ENCODE measurements at places on chromosomes 1 and 21. TPM values are rescaled to one million over a fixed set of nuclear protein-coding genes. Genes with fewer than 3 reads are reported as not detected.

CDC7 gene
- 3.9 TPM for total RNA-seq

- no peak overlapping the region for H3K27ac ChIP-seq
- no peak overlapping the region for H3K4me3 ChIP-seq
- H3K4me1 ChIP-seq = no peaks in the 10 kb centered on the region
- H3K36me3 ChIP-seq = peaks cover 2% of the 10 kb centered on the region
These were observed 620.0 kb upstream of the B3GALT2 start for GRCh38 chr1:193806079-193807048.

GRCh38 chr21:35414507-35415139, 365.5 kb upstream of the RUNX1 start:
- no peaks in the 10 kb centered on the region for H3K27me3 ChIP-seq
- no peaks in the 10 kb centered on the region for H3K36me3 ChIP-seq
- H3K4me3 ChIP-seq = no peak overlapping the region
- H3K4me1 ChIP-seq = peaks cover 12% of the 10 kb centered on the region

LPAR3 gene
- not detected for total RNA-seq

KCNC4 gene
- 2.7 TPM for total RNA-seq

DNA sequence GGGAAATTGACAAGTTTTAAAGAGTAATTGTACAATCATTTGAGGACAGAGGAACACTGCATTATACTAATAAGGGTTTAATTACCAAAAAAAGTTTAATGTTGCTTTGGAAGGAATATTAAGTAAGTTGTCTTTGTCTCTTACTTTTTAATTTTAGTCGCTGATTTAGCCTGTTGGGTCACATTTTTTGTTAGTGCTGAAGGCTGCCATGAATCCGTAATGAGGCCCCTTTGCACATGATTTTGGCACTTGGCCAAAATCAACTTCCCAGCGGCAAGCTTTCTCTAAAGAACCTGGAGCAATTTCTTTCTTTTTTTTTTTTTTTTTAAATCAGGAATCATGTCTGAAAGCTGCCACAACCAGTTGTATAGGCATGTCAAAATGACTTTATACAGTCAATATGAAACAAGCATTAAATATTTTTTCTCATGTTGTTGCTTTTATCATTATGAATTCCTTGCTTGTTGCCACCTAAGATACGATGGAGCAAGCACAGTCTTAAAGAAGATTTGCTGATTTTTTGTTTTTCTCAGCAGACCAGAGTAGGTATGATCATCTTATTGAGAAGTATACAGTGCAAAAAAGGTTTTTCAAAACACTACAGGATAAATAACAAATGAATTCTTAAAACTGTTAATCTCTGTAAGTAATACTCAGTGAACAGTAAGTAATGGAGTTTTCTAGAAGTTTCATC, 690.4 kb downstream of the USP25 start:
- no peaks in the 10 kb centered on the region for H3K27me3 ChIP-seq
- H3K4me3 ChIP-seq = peak overlapping the region; percentile 87
- peak overlapping the region; percentile 86 for H3K27ac ChIP-seq
- no peak for DNase-seq

ZNF697 gene
- 9.4 TPM for total RNA-seq

DNA sequence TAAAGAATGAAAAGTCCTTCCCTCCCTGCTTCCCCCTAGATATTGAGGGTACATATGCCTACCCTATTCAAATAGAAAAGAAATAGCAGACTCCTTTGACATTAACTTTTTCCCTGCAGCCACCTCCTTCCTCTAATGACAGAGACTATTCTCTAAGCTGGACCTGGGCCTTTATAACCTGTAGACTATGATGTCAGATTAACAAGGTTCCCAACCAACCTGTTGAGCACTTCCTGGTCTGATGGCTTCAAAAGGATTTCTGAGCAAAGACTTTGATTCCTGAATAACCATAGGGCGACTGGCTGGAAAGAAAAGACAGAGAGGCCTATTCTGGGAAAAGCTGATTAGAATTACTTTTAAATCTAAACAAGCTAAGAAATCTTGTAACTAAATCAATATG, 18.4 kb upstream of the C1orf216 start:
- H3K27ac ChIP-seq = no peak overlapping the region
- H3K36me3 ChIP-seq = peaks cover 4% of the 10 kb centered on the region
- H3K4me1 ChIP-seq = peaks cover 16% of the 10 kb centered on the region
- no peak for DNase-seq

TNFRSF8 gene
- total RNA-seq = not detected

GRCh38 chr1:53461323-53462044, 2.3 kb downstream of the DMRTB1 start:
- peaks cover 13% of the 10 kb centered on the region for H3K4me1 ChIP-seq
- H3K27me3 ChIP-seq = no peaks in the 10 kb centered on the region
- H3K4me3 ChIP-seq = no peak overlapping the region
- no peak for DNase-seq
- H3K27ac ChIP-seq = no peak overlapping the region

ATF3 gene
- total RNA-seq = 3.5 TPM

ANKRD45 gene
- total RNA-seq = not detected
